ENCODE measurements at places on chromosomes 2 and 18.

DNA sequence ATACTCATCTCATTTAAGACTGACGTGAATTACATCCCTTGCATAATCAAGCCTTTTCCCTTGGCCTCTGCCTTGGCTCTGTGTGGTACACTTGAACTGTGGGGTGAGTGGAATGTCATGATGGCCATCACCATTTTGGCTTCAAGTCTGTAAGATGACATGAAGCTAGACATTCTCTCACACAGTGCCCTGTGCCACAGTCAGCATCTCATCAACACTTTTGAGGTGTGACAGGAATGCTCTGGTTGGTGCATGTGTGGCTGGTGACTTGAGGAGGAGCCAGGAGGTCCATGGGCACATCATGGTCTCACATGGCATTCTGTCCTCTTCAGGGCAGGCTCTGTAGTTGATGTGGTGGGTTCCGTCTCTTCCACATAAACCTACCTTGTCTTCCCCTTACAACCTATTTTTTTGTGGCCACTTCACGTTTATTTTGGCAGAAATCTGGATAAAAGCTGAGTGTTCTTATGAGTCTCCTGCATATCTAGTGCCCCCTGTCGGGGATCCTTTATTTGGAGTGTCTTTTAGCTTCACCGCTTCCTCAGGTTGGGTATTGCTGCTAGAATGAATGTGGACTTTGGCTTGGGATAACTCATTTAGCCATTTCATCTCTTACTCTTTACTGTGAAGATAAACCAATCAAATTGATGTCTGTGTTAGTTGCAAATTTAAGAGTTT lies 28.1 kb downstream of the MAP4K4 start:
- DNase-seq = no peak

GRCh38 chr2:38419499-38419898 lies 42.4 kb upstream of the ATL2 start:
- no peak for DNase-seq

DNA sequence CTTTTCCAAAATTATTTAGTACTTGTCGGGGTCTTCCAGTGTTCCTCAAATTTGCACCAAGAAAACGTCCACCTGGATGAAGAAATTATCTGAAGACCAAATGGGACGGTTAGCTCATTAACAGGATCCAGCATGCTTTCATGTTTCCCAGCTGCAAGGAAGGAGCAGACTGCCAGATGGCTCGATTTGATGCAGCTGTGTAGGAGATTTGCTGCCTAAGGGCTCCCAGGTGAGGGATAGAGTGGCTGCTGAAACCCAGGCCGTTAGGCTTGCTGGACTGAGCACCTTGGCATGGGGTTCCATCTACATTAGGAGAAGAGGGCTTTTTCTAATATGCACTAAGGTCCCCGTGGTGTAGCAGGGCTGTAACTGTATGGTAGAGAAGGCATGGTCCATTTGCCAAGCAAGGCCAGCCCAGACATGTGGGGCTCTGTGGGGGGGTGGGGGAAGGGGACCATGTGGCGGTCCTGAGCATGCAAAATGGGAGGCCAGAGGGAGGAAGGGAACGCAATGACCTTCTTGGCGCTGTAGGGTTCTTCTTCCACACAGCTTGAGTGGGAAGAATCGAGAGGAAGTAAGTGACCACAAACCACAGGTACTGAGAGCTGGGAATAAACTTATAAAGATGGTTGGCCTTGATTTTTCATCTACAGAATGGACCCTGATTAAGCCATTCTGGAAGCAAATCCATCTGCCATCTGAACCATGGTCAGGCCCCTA lies 144.0 kb downstream of the TMEM163 start:
- DNase-seq = no peak

- no peak for DNase-seq
These were observed 409.8 kb downstream of the ZNF521 start for GRCh38 chr18:24942144-24942543.

GRCh38 chr18:79399275-79400081 lies 3.7 kb downstream of the NFATC1 start:
- DNase-seq = no peak

DNA sequence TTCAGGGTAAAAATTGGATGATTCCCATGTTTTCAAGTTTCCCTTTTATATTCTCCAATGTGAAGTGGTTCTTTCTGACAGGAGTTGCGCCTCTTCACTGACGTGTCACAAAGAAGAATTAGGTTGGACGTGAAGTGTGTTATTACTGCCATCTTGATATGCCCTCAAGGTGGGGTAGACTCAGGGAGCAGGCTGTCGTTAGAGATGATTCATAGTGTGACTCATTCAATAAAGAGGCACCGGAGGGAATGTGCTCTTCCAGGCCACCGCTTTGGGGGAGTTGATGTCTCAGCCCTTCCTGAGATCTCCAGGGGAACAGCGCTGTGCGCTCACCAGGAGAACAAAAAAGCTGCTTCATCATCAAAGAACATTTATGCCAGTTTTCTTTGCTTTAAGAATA lies 3.6 kb upstream of the DGKD start:
- peak; percentile 62 for DNase-seq

DNA sequence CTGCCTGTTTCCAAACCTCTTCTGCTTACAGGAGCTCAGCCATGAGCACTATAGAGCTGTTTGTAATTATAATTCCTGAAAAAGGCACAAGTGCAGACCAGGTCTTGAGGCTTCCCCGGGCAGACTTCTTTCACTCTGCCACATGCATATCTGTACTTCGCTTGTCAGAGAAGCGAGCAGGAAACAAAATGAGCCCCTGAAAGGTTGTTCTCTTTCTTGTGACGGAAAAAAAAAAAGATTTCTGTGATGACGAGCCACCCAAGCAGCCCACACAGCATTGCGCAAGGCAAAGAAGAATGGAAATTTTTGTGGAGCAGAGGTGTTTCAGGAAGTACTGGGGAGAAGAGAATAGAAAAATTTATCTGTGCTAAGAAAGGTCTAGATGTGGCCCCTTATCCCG lies 54.0 kb upstream of the LINC00305 start:
- DNase-seq = no peak
